ENCODE measurements at places on chromosomes 3 and 15.

- DNase-seq: peak; percentile 77
These were observed 39.3 kb upstream of the TRA2B start for GRCh38 chr3:185976977-185977678.

DNA sequence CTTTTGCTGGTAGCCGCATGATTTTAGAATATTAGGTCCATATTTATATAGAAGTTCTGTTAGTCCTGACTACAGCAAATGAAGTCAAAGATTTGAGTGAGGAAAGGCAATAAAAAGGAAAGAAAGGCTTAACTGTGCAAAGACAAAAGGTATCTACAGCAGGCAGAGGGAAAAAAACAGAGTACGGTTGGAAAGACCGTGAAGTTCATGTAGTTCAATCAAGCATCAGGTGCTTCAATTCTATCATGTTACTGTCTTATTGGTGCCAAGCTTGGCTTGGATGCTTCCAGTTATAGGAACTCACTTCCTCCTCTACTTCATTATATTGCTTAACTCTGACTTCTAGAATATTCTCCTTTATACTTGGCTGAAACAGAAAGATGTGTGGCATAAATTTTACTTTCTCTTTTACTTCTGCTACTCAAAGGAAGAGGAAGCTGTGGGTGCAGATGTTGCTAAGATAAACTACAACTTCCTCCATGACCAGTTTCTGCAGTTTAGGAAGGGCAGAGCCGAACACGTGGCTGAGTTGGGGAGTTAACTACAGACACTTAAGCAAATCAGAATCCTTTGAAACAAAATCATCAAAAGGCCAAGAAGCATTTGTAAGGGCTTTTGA, 72.6 kb upstream of the ZBED2 start:
- DNase-seq: peak; percentile 46

DNA sequence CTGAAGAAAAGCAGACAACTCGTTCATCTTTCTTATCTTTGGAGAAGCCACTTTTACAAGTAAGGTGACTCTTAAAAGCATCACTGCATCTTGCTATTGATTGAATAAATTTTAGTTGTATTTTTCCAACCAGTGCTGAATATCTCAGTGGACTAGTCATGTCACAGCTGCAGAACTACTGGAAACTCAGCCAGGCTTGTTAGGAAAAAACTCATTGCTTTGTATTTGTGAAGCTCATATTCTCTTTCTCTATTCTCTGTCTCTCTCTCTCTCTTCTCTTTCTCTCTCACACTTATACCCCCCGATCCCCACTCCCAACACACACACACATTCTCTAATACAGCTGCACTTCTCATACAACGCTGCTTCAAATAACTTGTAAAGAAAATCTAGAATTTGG, 104.3 kb downstream of the WDR76 start:
- DNase-seq: no peak

DNA sequence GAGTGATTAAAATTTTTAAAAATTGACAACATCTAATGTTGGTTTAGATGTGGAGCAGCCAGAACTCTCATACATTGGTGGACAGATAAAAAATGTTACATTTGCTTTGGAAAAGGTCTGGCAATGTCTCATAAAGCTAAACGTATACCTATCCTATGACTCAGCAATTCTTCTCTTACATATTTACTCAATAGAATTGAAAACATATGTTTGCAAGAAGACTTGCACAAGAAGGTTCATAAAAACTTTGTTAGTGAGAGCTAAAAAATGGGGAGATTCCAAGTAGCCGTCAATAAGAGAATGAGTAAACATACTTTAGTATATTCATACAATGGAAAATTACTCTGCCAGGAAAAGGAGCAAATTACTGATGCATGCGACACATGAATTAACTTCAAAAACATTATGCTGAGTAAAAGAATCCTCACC, 30.0 kb downstream of the MASP1 start:
- no peak for DNase-seq

DNA sequence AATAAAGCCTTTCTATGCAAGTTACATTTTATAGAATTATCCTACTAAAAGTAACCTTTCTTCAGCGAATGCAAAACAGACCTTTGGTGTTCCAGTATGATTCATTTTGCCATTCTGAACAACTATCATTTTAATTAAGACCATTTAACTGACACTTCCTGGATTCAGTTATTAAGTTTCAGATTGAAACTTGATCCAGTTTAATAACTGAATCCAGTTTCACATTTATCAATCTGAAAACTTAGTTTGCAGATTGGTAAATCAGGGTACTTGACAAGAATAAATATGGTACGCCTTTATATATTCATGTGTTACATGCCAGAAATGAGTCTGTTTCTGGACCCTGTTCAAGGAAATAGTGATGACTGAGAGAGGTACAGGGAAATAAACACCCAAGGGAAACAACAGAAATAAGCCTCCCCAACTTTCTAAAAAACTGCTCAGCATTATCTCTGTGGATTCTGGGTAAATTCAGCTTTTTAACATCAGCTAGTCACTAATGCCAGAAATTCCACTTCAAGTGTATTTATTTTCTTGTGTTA, 23.3 kb upstream of the NFKBIZ start:
- DNase-seq: no peak

DNA sequence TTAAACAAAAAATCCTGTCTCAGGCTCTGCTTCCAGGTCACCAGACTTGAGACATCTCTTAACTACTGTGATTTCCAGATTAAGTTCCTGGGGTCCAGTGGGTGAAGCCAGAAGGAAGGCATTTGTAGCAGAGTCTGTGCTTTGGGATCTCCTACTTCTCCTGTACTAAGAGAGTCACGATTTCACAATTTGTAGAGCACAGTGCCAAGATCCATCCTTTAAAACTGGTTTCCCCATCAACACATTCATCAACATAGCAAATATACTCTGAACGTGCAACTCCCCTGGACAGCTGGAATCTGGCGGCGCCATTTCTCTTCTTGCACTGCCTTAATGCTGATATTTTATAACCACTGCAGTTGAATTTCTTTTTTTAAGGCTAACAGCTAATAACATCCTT, 33.2 kb downstream of the CDCP1 start:
- no peak for DNase-seq

DNA sequence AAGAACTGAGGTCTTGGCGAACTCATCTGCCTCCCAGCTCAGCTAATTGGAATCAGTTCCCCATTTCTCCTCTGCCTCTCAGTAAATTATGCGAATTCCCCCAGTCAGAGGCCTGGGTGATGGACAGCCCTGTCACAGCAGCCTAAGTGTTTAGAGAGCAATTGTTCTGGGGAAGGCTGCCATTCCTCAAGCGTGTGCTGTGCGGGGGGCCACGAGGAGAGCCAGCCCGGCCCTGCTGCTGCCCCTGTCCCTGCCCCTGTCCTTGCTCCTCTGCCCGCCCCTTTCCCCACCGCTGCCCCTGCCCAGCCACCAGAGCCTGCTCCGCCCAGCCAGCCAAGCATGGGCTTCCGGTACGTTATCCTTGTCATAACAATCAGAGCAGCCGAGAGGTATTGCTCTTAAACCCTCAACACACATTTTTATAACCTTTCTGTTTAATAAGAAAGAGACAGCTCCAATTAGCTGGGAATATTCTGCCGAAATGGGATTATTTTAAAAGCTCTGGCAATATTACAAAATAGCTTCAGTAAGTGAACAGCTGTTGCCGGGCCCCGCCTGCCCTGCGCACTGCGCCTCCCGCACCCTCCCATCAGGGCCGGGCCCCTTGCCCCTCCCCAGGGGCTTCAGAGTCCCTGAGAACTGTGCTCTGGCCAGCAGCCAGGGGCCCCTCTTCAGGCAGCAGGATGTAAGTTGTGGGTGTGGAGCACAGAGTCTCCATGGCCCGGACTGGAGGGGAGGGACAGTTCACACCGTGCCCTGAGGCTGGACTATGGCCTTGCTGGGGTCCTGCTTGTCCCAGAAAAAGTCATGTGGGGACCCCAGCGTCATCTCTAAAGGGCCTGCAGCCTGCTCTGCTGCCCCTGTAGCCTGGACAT, 12.4 kb upstream of the CACNA2D2 start:
- DNase-seq: no peak

DNA sequence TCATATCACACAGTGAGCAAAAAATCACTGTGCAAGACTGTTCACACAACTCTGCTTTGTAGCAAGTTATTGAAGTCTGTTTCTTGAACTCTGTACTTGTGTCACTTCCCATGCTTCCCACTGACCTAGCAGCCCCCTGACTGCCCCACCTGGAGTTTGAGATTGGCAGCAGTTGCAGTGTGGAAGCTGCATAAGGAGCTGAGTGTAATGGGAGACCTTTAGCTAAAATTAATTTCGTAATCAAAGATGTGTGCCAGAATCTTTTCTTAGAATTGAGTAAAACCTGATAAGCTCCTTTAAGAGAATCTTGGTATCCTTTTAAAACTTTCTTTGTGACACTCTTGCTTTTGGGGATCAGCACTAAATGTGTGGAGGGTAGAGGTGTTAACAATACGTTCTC, 42.8 kb downstream of the NKIRAS1 start:
- DNase-seq: no peak

- DNase-seq: no peak
These were observed 33.3 kb downstream of the NPTN start for GRCh38 chr15:73599934-73600333.

DNA sequence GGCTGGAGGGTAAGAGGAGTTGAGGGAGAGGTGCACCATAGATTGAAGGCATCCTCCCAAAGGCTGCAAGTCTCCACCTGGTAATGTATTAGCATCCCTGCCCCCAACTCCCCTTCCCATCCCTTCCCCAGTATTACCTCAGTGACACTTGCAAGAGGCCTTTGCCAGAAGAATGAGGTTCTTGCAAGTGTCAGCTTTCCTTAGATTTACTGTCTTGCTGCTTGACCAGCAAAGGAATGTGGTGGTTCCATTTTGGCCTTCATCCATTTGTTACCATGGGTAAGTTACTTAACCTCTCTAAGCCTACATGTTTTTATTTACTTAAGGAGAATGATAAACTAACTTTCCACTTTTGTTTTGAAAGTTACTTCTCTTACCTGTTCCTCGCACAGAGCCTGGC, 108.9 kb downstream of the LRTM1 start:
- DNase-seq: no peak

- no peak for DNase-seq
These were observed 276.7 kb downstream of the NFKBIZ start for GRCh38 chr3:102125994-102126368.

DNA sequence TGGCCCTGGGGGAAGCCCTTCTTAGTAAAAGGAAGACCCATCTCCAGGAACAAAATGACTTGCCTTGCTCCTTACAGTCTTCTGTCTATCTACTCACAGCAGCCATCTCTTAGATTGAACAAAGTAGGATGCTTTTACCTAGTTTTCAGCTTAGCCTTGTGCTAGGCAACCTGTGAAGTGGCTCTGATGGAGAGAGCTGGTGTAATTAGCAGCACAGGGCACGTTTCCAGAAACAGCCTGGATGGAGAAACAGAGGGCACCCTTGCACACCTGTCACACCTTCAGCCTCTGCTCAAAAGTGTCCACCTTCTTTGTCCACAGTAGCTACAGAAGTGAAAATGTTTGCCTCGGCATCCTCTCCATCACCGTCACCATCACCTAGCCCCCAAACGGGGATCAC, 292.9 kb downstream of the RORA start:
- no peak for DNase-seq

GRCh38 chr15:47124430-47125102, 592.7 kb upstream of the SEMA6D start:
- DNase-seq: no peak

GRCh38 chr3:124092811-124093210, 100.9 kb upstream of the ROPN1 start:
- DNase-seq: no peak

DNA sequence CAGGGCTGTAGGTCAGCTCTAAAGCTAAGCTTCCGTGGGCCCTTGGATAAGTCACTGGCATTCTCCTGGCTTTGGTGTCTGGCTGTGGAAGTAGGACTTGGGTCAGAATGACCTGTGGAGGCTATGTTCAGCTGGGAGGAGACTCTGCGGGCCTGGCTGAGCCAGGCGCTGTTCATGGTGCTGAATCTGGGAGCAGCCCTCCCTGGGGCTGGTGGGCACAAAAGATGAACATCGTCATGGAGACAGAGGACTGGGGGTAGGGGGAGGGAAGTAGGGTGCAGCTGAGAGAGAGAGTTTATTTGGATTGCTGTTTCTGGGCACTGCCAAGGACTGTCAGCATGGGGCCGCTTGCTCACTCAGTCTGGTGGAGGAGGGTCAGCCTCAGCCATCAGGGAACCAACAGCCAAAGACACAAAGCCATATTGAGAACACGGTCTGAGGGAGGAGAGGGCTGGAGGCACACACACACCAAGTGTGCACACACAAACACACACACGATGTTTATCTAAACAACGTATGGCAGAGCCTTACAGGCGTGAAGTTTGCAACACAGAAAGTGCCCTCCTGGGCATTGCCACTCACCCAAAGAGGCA, 120.7 kb upstream of the LINGO1 start:
- DNase-seq: no peak

DNA sequence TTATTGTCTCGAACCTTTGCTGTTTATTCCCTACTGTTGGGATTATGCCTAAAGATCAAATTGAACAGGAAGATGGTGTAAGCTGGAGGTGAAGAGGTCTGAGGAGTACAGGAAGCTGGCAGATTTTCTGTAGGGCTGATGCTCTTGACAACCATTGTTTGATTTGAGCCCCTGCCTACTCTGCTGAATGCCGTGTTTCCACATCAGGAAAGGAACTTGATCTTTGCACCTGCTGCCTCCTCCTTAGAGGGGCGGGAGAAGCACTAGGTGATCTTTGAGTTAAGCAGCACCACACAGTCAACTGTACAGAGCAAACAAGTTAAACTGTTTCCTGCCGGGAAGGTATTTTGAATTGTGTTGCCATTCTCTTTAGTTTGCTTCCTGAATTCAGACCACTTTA, 364.6 kb upstream of the EPHA6 start:
- DNase-seq: no peak

DNA sequence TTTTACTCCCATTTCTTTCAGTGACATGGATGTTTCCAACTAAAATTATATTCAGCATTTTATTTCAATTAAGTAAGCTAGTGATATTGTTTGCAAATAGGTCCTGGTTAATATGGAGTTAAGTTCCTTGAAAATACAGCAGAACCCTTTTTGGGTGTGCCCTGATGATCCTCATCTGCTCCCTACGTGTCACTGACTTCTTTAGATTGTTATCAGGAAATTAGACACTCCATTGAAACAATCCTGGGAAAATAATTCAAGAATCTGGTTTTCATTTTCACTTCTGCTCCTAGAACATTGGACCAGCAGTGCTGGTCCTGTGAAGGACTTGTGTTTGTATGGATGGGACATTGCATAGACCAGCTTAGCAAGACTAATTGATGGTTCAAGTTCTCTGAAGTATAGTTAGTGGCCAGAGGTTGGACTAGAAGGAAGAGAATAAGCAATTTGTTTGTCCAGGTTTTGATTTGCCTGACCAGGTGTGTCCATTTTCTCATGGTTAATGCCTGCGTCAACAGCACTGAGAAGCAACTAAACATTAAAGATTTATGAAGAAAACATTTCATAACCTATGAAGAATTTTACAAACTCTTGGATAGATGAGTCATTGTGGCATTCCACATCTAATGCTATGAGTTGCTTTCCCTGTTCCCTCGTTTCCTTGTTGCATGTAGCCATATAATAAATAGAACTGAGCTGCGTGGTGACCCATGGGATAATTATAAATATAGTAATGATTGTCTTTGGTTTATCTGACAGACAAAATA, 95.8 kb downstream of the ZPLD1 start:
- DNase-seq: no peak
